Stimulated activated CD8-positive, alpha-beta memory T cell treated with anti-CD3 and anti-CD28 coated beads, Interleukin-7, amount 100 ng/mL, for 24 hours (primary cell): ENCODE measurements at places on chromosomes 6 and 20.

- no peak for DNase-seq
These were observed 244.0 kb downstream of the THBS2 start for GRCh38 chr6:169009628-169010027.

DNA sequence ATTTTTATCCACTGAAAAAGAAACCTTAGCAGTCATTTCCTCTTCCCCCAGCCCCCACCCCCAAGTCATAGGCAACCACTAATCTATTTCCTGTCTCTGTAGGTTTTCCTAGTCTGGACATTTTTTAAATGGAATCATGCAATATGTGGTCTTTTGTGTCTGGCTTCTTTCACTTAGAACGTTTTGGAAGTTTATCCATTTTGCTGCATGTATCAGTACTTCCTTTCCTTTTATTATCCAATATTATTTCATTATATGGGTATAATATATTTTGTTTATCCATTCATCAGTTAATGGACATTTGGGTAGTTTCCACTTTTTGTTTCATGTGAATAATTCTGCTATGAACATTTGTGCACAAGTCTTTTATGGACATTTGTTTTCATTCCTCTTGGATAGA, 99.3 kb upstream of the BMP5 start:
- DNase-seq: no peak

- no peak for DNase-seq
These were observed 35.2 kb upstream of the MRGBP start for GRCh38 chr20:62760856-62761758.

GRCh38 chr6:44858998-44859397, 469.1 kb upstream of the RUNX2 start:
- no peak for DNase-seq

GRCh38 chr6:53464927-53465460, 79.9 kb downstream of the GCLC start:
- DNase-seq: no peak

DNA sequence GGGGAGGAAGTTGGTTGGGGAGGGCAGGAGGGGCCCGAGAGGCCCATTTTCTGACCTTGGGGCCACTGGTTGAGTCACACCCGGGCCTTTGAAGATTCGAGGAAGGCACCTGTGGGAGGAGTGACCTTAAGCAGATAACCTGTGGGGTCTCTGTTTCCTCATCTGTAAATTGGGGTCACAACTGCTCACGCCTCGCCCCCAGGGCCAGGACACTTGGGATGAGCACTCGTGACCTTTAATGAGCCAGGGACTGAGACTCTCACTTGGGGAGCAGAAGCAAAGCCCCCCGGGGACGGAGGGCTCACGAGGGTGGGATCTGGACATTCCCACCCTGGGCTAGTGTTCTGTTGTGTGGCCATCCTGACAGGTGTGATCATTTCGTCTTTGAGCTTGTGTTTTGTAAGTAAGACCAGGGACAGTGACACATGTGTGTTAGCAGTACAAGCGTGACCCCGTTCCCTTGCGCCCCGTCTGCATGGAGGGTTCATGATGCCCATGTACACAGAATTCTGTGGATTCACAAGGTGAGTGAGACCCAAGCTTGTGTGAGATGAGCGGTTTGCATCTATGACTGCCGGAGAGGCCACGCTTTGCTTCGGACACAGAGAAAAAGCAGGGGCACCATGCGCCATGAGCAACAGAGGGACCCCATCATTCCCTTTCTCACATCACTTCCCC, 79.3 kb upstream of the PMEPA1 start:
- DNase-seq: no peak

DNA sequence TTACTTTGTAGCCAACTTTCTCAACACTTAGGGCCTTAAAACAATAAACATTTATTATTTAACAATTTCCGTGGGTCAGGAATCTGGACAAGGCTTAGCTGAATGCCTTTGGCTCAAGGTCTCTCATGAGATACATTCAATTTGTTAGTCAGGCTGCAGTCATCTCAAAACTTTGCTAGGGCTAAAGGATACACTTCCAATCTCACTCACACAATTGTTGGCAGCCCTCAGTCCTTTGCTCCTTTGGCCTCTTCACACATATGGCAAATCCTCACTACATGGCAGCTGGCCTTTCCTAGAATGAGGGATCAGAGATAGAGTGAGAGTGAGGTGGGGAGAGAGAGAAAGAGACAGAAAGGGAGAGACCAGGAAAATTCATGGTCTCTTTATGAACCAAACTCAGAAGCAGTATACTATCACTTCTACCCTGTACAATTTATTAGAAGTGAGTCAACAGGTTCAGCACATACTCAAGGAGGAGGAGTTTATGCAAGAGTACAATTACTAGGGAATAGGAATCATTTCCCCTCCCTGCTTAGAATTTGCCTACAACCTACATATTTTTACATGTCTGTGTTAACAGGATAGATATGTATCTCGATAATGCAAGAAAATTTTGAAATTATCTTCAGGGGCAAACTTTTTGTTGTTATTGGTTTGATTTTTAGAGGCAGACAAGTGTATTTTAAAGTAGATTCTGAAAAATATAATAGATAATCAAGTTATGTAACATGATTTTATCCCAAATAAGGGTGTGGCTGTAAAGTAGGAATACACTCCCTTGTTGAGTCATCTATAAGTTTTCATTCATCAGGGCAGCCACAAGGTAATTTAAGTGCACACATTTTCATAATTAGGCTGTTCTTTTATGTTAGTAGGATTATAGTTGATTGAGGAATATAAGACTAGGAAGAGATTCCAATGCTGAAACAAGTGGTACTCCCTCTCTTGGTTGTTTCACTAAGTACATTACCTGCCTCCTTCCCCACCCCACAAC, 85.9 kb upstream of the HMGCLL1 start:
- no peak for DNase-seq
